ENCODE measurements at places on chromosomes 12 and 14.

DNA sequence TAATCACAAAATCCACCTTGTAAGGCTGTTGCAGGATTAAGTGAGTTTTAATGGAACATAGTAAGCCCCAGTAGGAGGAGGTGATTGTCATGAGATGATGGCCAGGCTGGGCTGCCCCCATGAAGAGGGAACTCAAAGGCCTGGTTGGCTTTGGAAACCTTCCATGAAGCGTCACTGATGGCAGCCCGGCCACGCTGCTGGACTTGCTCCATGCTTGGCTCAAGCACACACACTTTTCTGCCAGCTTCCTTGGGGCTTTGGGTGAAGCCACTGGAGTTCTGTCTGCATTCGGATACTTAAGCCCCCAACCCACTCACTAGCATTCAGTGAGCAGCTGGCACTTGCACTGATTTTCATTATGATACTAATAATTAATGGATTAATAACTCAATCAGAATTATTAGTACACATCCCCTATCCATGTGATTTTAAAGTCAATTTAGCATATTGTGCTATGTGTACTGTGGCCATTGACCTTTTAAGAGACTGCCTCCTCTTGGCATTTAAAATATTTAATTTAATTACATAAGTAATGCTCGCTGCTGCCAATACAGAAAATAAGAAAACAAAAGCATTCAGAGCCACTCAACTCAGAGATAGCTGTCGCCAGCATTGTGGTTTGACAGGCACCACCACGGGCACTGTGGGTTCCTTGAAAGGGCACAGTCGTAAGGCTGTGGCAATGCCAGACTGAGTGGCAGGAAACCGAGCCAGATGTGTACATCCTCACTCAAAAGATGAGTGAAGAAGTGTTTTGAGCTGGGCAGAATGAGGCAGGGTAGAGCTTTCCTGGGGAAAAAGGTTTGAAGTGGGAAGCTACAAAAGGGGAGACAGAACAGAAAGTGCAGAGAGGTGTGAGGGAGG, 15.9 kb downstream of the KRT85 start:
- no peak for DNase-seq

DNA sequence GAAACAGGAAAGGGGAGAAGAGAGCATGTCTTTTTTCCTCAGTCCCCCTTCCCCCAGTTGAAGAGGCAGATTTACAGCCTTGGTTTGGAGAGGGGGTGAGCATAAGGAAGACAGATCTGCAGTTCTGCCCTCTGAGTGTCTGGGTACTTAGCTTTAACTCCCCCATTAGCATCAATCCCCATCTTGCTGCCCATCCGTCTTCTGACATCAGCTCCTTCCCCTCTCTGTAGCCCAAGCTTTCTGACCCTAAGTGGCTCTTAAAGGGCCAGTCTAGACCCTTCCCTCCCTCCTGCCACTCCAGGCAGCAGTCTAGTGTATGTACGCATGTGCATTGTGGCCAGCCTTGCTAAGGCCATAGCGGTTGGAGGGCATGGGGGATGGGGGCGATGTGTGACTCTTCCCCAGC, 7.3 kb downstream of the GPR84 start:
- no peak for DNase-seq

DNA sequence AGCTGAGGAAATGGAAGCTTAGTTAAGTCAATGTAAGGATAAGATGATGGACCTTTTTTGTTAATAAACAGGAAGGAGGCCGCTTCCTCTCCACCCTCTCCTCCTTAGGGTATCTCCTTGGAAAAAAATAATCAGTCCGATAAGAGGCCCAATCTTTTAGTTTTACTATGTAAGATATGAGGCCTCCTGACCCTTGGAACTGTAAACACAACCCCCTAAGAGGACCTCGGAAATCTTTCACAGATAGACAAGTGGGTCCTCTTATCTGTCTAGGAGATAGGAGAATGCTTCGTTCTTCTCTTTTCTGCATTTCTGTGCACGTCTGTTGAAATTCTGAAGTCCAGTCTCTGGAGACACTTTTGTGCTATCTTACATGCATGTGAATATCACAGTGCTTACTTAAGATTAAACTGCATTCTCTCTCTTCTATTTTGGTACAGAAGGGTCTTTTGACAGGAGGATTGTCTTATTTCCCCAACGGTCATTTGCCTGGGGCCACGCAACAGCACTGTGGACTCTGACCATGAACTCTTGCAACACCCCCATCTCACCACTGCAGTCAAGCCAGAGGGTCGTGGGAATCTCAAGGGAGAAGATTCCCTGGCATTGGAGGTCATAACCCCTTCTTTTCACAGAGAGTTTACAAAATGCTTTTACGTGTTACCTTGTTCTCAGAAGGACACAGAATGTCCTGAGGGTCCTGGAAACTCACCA, 313.0 kb upstream of the RTL1 start:
- DNase-seq, result no peak

DNA sequence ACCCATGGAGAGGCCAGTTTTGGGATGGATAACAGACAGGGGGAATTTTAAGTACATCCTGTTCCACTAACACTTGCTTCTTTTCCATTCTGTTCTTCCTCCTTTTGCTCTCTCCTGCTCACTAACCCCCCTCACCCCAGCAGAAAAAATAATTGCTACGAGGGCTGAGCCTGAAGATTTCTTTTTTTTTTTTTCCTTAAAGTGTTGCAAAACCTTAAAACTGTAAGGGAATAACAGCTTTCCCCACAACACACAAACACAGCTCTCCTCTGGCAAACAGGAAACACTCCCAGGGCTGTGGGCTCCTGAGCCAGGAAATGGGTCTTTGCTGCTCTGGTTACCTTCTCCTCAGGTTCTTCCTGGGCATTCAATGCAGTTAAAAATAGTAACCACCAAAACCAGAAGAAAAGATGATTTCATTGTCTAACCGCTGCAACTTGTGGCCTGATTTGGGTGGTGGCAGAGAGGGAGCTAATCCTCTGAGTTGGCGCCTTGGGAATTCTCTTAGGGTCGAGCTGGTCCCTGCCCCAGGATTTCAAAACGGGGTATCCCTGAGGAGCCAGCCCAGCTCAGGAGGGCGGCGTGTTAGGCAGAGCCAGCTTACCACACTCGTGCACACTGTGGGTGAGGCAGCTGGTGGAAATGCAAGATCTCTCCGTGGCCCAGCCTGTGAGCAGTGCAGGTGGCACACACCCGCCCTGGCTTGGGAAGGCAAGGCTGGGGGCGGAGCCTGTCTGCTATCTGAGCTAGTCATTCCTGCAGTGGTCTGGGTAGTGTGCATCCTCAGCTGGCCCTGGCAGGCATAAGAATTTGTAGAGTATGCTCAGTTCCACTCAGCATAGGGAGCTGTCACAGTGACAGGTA, 17.1 kb upstream of the EMP1 start:
- no peak for DNase-seq

DNA sequence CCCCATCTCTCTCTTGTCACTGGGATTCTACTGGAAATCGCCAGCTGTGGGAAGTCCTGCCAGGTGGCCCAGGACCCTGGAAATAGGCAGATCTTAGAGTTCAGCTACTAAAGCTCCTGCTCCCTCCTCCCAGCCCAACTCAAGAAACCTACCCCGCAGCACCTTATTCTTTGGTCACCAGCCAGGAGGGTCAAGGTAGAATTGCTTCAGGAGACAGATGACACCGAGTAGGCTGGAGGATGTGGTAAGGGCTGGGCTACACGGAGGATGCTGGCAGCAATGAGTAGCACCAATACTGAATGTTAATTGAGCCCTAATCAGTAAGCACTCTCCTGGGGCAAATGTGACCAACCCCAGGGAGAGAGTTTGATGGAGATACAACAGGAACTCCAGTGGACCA, 119.7 kb upstream of the VASH1 start:
- DNase-seq, result no peak

- DNase-seq, result peak; percentile 96
These were observed 1.7 kb upstream of the ANKRD33 start for GRCh38 chr12:51886021-51886710.

Data from iris pigment epithelial cell (primary cell).